ENCODE measurements at places on chromosomes 6 and 20.

- DNase-seq, result no peak
Measured at GRCh38 chr6:161564952-161565351, 291.1 kb upstream of the AGPAT4 start.

DNA sequence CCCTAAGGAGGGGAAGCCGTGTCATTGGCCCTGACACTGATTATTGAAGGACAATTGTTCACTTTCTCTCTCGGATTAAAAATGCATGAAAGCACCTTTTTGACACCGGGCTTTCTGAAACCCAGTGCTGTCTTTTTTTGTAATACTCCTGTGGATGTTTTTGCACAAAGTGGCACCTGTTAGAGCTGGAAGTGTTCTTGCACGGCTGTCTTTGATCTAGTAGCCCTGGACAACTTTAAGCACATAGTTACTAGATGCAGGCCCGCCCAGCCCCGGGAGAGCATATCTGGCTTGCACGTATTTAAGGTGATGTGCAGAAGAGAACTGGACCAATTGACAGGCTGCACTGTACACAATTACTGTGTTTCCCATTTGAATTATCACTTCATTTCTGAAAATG is 72.6 kb downstream of the ARID1B start:
- no peak for DNase-seq

GRCh38 chr6:110217266-110217665 is 37.0 kb downstream of the CDC40 start:
- DNase-seq, result no peak

GRCh38 chr6:161137320-161137719 is 136.5 kb downstream of the AGPAT4 start:
- no peak for DNase-seq

- no peak for DNase-seq
Measured at GRCh38 chr6:14060971-14061370, 56.6 kb upstream of the CD83 start.

DNA sequence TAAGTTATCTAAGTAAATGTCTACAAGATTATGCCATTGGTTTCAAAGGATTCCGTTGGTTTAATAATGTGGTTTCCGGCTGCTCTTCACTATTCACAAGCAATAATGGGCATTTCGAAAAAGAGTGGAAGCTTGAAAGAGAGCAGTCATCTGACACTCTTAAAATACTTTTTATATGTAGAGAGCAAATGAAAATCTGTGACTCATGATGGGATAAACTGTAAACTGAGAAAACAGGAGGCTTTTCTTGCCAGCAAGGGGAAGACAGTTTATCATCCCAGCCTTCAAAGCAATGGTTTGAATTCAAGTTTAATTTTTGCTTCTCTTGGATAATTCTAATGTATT is 145.7 kb downstream of the KHDC1L start:
- DNase-seq, result no peak

GRCh38 chr6:153103319-153103655 is 27.8 kb downstream of the RGS17 start:
- DNase-seq, result no peak

- no peak for DNase-seq
Measured at GRCh38 chr6:136886091-136886490, 36.0 kb upstream of the SLC35D3 start.

- no peak for DNase-seq
Measured at GRCh38 chr6:11337306-11337705, 104.8 kb upstream of the NEDD9 start.

GRCh38 chr6:52908526-52908925 is 972 bp downstream of the GSTA3 start:
- no peak for DNase-seq

DNA sequence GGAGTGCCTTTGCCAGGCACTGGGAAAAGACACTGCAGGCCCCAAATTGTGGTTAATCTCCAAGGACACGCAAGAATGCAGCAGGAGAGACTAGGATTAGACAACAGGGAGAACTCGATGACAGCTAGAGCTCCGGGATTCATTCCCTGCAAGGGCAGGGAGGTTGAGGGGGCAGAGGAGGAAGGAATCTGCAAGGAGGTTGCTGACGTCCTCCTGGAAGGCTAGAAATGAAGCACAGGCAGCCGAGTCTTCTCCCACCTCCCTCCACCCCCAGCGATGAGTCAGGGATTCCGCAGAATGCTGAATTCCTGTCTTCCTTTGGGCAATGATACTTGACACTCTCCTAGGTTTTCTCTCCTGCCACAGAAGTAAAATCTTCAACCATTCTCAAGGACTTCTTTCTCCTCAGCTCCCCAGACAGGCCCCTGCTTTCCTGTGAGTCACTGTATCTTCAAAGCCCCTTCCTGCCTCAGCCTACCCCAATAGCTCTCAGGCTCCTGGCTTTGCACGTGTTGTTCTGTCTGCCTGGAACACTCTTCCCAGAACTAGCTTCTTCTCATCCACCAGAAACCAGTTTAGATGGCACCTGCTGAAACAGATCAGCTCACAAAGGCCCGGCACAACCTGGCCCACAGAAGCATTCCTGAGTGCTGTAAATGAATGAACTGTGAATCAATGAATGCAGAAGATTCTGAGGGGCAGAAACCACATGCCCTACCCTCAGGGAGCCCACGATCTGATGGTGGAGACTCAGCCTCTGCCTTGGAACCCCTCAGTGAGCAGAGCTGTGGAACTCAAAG is 85.6 kb downstream of the MRPL14 start:
- DNase-seq, result no peak

- no peak for DNase-seq
Measured at GRCh38 chr20:22954661-22955060, 80.5 kb upstream of the SSTR4 start.

- DNase-seq, result no peak
Measured at GRCh38 chr6:1464781-1465370, 75.5 kb downstream of the FOXF2 start.

- no peak for DNase-seq
Measured at GRCh38 chr20:10105046-10105445, 70.3 kb downstream of the ANKEF1 start.

DNA sequence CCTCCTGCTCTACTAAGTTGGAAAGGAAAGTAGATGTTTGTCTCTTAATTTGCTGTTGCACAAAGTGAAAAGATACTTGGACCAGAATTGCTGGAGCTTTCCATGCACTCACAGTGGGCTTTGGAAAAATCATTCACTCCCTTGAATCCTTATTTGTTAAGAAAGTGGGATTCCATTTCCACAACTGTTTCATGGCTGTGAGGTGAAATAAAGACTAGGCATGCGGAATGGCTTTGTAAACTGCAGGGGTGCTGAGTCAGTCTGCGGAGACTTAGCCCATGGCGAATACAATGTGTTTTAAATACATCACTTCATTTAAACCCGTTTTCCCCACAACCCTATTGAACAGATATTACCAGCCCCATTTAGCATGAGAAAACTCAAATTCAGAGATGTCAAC is 36.8 kb upstream of the CLDN20 start:
- DNase-seq, result no peak

DNA sequence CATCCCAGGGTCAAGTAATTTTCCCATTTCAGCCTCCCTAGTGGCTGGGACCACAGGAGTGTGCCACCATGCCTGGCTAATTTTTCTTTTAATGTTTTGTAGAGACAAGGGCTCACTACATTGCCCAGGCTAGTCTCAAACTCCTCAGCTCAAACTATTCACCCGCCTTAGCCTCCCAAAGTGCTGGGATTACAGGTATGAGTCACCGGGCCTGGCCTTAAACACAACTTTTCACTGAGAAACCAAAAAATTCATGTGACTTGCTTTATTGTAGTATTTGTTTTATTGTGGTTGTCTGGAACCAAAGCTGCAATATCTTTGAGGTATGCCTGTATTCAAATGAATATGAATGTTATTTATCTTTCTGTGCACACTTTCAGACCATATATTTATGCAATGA is 72.2 kb downstream of the RWDD2A start:
- no peak for DNase-seq

GRCh38 chr6:52098721-52099120 is 11.3 kb upstream of the PKHD1 start:
- no peak for DNase-seq

- no peak for DNase-seq
Measured at GRCh38 chr6:56033401-56033800, 158.0 kb upstream of the BMP5 start.

DNA sequence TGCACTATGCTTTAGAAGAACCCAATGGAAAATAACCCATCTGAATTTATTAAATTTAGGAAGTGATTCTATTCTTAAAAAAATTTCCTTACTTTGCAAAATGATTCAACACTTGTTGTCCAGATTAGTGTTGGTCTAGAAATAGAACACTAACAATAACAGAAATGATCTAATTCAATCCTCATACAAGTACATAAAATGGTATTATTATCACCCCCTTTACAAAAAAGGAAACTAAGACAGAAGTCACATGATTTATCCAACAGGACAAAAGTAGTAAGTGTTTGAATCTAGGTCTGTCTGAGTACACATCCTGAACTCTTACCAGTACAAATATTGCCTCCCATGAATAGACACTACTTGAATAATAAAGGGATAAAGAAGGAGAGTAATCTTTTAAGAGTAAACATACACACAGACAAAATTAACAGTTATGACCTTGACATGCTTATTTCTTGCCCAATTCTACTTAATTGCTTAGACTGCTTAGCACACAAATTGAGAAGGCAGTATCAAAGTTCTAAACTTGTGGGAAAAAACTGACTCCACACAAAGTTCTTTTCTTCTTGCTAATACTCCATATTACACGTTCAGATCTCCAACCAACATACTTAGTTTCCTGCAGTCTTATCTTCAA is 195.4 kb upstream of the RUNX2 start:
- no peak for DNase-seq

DNA sequence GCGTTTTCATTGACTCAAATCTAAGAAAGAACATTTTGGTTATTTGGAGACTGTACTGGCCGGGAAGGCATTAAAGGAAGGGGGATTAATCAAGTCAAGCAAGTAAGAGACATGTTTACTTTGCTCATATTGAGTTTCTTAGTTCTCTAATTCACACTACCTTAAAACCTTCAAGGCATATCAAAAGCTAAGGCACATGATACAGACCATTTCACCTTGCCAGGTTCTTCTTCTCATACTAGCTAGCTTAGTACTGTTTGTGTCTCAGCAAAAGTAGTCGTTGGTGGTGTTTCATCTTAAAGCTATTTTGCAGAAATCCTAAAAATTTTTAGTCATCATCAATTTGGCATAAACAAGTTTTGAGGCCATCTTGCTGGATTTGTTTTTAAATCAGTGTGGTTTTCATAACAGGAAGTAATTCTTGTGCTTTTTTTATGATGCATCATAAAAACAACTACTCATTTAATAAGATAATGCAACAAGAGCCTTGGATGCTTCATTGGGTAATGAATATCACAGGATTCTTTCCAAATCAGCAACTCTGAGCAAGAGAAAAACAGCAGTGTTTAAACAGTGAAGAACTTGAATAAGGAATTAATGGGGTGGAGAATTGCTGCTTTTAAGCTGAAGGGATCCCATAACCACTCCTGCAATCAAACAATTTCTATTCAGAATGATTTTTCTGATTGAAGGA is 425.3 kb downstream of the EPM2A start:
- no peak for DNase-seq

DNA sequence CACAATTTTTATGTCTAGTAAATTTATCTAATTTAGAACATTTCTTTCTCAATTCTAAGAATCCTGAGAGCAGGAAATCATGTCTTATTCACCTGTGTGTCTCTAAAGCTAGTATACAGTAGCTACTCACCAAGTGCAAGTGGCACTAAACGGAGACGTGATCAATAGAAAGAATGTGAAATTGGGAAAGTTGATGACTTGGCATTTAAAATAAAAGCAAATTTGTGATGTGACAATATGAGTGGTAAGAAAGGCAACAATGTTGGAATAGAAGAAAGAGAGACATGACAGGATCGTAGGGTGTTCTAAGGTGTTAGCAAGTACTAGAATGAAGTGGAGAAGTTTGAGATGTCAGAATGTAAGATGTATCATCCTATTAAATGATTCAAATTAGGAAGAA is 725.9 kb downstream of the BCKDHB start:
- DNase-seq, result no peak

- DNase-seq, result no peak
Measured at GRCh38 chr6:163779727-163780284, 365.3 kb downstream of the QKI start.

GRCh38 chr20:2005359-2005758 is 11.5 kb upstream of the PDYN start:
- DNase-seq, result peak; percentile 8

- DNase-seq, result no peak
Measured at GRCh38 chr20:32386091-32386490, 28.0 kb downstream of the ASXL1 start.

- no peak for DNase-seq
Measured at GRCh38 chr6:18293076-18293904, 29.0 kb upstream of the DEK start.

DNA sequence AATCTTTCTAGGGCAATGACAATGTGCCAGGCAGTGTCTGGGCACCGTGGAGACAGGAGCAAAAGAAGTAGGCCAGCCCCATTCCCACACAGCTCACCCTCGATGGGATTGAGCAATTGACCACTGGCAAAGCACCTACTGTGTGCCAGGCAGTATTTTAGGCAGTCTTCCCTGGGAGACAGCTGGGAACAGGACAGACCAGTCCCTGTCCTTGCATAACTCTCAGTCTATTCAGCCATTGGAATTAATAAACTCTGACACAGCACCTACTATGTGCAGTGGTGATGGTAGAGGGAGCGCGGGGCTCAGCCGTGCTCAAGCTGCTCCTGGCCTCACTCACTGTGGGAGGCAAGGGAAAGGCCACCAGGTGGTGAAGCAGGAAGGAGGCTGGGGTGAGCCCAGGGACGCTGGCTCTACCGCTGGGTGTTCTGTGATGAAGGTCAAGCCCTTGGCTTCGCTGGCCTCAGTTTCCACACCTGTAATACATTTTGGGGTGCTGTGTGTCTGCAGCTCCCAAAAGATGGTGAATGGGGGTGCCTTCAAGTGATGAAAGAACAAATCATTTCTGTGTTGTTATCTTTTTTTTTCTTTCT is 122.3 kb upstream of the PMEPA1 start:
- DNase-seq, result no peak

- DNase-seq, result no peak
Measured at GRCh38 chr6:90715093-90715655, 128.3 kb upstream of the MAP3K7 start.

DNA sequence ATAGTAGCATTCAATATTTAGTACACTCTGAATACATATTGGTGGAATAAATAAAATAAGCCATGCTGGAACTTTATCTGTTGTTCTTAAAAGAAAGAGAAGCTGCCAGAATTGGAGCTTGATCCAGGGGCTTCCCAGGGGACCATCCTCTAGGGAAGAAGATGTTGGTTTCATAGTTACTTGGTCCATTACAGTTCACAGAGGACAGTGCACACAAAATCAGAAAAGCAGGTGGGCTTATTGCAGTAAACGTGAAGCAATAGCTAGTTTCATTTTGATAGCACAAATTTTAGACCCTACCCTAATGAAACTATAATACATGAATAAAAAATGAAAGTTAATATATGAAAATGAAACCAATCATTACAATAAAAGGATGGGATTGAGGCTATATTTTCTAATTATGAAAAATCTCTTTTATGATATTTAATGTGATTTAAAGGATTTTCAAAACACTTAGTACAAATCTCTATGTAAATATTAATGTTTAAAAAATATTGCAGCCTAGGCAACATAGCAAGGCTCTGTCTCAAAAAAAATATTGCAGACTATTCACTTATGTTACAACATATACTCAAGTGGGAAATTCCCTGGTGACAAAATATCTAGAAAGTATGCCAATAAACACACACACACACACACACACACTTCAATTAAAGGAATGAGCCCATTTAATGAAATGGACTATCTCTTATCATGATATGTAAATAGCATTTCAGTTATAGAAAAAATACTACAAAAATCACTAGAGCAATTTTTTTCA is 227.0 kb upstream of the MARCKS start:
- no peak for DNase-seq
